ENCODE measurements at places on chromosomes 11 and 22.

- no peak for DNase-seq
These were observed 1255.9 kb downstream of the TBC1D22A start for GRCh38 chr22:48018346-48018745.

DNA sequence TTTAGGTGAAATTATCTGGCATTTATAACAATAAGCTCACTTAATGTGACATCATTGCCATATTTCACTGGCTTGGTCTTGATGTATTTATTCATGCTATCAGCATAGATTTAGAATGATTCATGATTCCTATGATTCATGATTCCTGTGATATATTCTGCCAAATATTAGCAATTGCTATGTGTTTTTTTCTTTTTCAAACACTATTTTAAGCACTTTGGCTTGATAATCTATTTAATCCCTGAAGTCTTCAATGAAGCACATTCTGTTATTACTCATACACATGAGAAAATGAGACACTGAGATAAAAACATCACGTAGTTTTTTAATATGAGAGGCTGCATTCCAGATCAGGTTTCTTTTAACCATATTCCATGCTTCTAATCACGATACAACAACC is 78.5 kb downstream of the LUZP2 start:
- DNase-seq, result no peak

- no peak for DNase-seq
These were observed 80.4 kb downstream of the LRRC4C start for GRCh38 chr11:41379084-41379483.

DNA sequence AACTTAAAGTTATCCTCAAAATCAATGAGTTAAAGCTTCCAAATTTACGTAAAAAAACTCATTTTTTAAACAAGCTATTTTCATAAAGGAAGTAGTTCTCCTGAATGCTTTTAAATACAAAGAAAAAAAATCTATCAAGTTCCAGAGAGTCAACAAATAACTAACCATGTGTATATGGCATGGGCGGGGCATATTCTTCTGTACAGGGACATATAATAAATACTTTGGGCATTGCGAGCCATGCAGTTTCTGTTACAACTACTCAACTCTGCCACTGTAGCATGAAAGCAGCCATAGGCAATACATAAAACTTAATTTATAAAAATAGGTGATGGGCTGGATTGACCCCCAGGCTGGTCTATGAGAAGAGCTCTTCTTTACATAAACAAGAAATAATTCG is 57.8 kb downstream of the BTBD10 start:
- no peak for DNase-seq

- DNase-seq, result peak; percentile 51
These were observed 157.7 kb upstream of the TMEM45B start for GRCh38 chr11:129657866-129658525.

GRCh38 chr22:49209452-49210195 is 618.0 kb downstream of the BRD1 start:
- DNase-seq, result no peak

DNA sequence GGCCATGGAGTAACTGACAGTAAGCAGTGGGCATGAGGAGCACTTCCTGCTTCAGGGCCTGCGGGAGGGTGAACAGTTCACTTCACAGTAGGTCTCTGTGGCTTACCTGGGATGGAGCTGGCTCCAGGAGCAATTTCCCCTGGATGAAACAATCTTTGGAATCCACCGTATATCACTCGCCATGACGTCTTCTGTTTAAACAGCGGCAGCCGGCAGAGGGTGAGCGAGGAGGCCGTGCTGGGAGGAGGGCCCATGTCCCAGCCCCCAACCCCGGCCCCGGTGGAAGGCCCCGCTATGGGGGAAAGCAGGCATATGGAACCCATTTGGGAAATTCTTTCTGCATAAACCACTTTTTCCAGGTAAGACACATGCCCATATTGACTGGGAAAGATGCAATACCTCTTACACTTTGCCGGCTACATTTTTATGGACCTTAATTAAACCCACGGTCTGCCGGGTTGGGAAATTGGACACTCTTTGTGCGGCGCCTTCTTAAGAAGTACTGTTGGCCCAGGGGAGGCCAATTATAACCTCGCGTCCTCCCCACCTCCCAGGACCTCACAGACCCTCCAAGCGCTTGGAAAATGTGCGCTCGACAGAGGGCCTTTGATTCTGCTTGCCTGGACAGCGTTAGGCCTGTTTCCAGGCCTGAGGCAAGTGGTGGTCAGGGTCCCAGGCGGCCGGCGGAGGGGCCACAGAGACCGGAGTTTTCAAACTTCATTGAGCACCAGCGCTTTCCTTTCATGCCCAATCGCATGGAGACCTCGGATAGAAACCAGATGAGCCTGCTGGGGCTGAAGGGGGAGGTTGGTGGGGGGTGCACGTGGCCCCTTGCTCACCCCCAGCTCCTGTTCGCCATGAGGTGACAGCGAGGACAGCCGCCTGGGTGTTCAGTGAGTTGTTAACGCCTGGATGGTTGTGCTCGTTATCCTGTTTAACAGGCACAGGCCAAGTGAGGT is 40.4 kb downstream of the SMIM38 start:
- no peak for DNase-seq

- no peak for DNase-seq
These were observed 1082.0 kb upstream of the CNTN5 start for GRCh38 chr11:97938789-97939188.

DNA sequence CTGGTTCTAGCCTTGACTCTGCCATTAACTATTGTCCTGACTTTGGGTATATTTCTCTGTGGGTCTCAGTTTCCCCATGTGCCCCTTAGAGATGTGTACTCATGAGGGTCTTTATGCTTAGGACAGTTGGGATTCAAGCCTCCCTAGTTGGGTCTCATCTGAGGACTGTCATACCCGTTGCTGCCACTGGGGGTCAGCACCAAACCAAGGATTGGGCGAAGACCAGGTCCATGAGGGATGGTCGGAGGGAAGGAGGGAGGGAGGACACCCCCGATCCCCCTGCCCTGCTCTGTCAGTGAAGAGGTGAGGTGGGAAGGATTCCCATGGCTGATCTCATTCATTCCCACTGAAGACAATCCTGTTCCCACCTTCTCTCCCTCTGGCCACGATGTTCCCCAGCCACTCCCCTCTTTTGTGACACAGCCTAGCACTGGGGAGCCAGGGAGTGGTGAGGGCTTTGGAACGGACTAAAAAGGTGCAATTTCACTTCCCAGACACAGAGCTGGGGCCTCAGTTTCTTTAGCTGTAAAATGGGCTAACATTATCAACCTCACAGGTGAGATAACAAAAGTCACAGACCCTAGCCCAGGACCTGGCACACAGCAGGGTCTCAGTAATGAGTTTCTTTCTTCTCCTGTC is 12.4 kb upstream of the KLHL35 start:
- DNase-seq, result peak; percentile 83

GRCh38 chr22:40758390-40758789 is 60.8 kb downstream of the SLC25A17 start:
- DNase-seq, result no peak

DNA sequence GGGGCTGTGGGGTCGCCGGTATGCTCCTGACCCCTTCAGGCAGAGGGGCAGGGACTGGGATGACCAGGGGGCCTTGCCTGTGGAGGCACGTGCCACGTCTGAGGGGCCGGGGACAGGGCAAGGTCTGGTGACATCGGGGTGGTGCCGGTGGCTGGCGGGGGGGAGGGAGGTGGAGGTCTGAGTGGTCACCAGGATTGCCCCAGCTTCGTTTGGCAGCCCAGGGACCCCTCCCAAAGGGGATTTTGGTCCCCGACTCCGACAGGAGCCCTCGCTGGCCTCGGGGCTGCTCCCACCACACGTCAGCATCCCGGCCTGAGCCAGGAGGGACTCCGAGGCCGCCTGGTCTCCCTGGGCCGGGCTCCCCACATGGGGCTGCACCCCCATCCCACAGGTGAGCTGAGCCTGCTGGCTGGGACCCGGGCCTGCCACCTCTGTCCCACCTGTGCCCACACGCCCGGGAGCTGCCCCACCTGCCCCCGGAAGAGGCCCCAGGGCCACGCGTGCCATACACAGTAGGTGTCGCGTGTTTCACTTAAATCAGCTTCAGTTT is 1.1 kb upstream of the MUC6 start:
- DNase-seq, result no peak

DNA sequence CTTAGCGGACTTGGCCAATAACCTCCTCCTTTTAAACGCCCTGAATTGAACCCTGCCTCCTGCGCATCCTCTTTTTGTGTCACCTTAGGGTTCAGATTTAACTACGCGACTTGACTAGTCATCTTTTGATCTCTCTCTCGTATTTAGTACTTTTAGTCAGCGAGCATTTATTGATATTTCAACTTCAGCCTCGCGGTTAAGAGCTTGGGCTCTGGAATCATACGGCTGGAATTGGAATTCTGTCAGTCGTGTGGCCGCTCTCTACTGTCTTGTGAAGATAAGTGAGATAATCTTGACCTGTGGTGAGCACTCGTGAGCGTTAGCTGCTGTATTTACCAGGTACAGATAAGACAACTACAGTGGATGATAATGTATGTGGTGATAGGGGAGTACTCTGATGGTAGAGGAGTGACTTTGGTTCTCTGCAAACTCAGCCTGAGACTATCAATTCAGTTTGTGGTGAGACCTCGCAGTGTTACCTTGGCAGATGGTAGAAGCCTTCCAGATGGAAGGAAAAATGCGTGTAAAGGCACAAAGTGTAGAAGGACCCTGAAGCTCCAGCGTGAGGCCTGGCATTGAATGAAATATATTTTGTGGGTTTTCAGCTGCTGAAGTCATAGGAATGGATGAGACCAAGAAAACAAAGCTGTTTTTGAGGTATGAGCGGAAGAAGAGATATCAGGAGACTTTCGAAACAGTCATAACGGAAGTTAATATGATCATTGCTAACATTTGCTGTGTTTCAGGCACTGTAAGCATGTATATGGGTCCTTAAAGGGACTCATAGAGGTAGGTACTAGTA is 682 bp downstream of the ATM start:
- DNase-seq, result peak; percentile 91

DNA sequence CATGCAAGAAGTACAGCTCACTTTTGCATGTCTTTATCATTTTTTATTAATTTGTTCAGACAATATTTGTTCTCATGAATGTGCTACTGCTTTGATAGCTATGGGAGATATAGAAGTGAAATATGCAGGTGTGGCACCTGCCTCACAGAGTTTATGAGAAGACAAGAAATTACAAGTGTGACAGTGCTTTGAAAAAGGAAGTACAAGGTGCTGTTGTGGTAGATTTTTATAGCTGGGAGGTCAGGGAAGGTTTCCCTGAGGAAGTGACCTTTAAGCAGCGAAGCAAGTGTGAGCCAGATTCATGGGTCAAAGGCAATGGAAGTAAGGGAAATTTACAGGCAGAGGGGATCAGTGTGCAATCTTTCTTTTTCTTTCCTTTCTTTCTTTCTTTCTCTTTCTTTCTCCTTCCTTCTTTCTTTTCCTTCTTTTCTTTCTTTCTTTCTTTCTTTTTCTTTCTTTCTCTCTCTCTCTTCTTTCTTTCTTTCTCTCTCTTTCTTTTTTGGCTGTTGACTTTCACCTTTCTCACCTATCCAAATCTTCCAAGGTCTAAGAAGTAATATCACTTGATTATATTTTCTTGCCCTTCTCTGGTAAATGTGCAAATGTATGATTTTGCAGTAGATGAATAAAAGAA is 6.4 kb upstream of the BMAL1 start:
- no peak for DNase-seq

GRCh38 chr11:118841469-118842242 is 42.0 kb upstream of the CXCR5 start:
- no peak for DNase-seq

- peak; percentile 75 for DNase-seq
These were observed 2.4 kb upstream of the KAT5 start for GRCh38 chr11:65709661-65710060.

GRCh38 chr11:71188886-71189767 is 63.2 kb downstream of the SHANK2 start:
- no peak for DNase-seq

GRCh38 chr22:46764140-46764680 is 1.8 kb downstream of the TBC1D22A start:
- no peak for DNase-seq

All from mesendoderm (in vitro differentiated cells).